ENCODE measurements at places on chromosomes 5 and 9.

DNA sequence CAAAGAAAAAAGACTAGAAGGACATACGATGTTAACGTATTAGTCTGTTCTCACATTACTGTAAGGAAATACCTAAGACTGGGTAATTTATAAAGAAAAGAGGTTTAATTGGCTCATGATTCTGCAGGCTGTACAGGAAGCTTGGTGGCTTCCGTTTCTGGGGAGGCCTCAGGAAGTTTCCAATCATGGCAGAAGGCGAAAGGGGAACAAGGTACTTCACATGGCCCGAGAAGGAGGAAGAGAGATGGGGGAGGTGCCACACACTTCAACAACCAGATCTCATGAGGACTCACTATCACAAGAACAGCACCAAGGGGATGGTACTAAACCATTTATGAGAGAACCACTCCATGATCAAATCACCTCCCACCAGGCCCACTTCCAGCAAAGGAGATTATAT is 110.1 kb downstream of the CARTPT start:
- DNase-seq, result no peak

- no peak for DNase-seq
Measured at GRCh38 chr9:77677957-77678535, 29.9 kb upstream of the GNA14 start.

DNA sequence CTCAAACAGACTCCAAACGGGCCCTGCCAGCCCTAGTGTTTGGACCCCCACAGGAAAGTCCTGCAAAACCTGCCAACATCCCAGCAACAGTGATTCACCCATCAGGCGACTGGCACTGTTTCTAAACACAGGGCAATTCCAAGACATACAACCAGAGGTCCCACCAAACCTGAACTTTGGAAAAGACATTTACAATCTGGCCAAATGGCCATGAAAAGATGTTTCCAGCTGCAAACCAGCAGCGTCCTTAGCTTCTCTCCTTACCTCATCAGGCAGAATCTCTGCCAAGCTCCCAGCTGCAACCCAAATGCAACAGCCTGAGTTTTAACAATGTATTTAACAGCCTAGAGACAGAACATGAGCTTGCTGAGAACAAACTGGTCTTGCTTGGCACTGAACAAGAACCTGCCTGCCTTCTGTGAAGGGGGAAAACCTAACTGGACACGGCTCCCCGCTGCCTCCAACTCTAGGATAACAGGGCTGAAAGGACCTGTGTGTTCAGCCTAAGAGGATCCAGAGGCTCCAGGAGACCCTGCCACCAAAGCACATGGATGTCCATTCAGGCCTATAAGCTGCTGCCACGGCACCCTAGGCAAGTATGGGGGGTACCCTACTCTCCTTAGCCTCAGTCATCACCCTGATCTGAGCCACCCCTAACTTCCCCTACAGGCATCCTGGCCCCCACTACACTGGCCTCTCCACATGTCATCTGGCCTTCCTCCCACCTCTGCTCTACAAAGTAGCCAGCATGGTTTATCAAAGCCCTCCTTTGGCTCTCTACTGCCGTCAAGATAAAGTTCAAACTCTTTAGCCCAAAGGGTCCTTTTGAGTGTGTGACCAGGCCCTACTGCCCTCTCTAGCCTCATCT is 5.6 kb downstream of the P4HA2 start:
- no peak for DNase-seq

GRCh38 chr9:78470741-78471140 is 173.8 kb downstream of the PSAT1 start:
- DNase-seq, result no peak

GRCh38 chr5:95184924-95185323 is 100.0 kb downstream of the MCTP1 start:
- no peak for DNase-seq

- no peak for DNase-seq
Measured at GRCh38 chr5:96433066-96433447, at the start of gene PCSK1. PCSK1 (minus strand) TSS chr5:96433248; CDS start chr5:96433042, 206 bp downstream.
